ENCODE measurements at places on chromosomes 2 and 18. TPM values are rescaled to one million over a fixed set of nuclear protein-coding genes. Genes with fewer than 3 reads are reported as not detected.

DNA sequence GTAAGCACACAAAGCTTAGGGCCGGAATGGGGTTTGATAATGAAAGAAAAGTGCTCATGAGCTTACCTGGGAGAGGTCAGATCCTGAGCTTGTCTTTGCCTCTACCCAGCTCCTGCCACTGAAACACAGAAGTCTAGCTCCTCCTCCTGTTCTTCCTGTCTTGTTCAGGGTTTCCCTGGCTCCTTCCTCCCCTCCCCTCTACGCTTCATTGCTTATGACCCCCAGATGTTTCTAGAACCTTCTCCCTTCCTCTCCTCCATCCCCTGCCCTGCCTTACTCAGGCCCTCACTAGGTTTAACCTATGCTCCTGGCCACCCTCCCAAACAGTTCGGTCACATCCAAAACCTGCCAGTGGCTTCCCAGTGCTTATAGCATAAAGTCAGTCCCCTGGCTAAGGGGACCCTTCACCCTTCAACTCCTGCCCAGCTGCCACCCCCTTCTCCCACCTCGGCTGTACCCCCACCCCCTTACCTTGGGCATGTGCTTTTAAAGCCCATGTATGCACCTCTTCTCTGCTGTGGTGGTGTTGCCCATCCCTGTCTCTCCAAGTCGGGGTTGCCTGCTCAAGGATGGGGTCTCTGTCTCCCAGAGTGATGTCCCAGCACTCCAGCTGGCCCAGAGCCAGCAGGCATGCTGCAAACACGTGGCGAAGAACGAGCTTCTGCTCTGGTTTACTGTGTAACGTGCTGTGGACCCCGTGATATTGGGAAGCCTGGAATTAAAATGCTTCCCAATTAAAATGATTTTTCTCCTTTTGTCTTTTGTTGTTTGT is 233.6 kb downstream of the TPGS2 start:
- ATAC-seq: no peak

CYBRD1 gene
- 365 TPM for total RNA-seq

- no peak for ATAC-seq
Observed at GRCh38 chr2:159136391-159136790, 150.1 kb downstream of the WDSUB1 start.

KLHL30 gene
- total RNA-seq: 8.1 TPM

All from gastroesophageal sphincter (tissue), 4 donors.